EH (cell line): ENCODE measurements at places on chromosomes 6 and 20.

DNA sequence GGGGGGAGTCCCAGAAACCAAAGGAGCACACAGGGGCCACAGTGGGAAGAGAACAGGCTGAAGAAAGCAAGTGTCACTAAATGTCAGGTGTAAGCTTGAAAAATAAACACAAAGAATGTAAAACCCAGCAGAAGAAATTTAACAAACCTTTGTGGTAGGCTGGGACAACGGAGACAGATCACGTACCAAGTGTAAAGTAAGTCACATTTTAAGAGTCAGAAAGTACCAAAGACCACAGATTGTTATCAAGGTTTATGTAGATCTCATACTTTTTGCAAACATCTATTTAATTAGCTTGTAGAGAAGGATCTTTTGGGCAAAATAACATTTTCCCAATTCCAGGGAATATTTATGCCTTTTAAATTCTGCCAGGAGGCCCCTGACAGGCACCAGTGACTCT, 1.6 kb downstream of the CLIC5 start:
- DNase-seq = no peak

GRCh38 chr6:170243791-170244291, 47.0 kb downstream of the DLL1 start:
- no peak for DNase-seq

DNA sequence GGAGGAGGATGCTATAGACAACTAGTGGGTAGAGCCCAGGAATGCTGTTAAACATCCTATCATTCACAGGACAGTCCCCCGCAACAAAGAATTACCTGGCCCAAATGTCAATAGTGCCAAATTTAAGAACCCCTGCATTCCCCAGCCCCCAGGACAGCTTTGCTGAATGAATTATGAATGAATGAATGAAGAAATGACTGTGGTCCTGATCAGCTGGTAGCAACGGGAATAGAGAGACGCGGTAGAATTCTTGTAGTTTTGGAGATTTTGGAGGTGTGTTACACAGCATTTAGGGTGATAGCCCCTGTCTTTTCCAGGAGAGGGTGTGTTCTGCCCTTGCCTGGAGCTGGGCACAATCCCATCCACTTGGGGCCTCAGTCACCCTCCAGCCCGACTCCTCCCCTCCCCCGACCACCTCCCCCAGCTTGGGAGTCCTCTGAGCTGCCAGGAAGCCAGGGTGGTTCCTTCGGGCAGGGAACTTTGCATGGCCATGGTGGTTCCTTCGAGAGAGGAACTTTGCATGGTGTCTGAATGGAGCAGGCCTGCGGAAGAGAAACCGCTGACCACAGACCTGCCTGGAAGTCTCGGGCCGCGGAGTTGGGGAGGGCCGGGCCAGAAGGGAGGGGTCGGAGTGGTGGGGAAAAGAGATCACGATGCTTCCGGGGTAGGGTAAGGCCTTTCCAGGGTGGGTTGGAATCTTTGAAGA, 1.0 kb upstream of the HCK start:
- no peak for DNase-seq

DNA sequence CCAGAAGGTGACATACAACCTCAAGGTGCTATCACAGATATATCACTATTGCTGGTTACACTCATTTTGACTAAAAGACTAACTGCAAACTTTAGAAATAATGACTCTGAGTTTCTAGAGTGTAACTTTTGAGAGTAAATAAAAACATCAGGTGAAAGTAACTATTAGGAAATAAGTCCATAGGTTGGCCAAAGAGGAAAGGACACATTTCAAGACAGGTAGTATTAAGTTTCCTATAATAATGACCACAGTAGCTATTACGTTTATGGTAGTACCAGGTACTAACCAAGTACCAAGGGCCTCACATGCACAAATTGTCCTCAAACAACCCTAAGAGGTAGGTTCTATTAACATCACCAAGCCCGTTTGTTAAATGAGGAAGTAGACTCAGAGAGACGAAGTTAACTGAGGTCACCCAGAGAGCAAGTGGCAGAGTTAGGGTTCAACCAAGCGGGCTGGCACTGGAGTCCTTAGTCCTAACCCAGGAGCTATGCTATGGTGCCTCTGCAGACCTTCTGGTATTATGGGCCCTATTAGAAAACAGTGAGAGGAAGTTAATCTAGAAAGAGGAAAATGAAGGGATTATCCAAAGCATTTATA, 36.8 kb downstream of the HEBP2 start:
- no peak for DNase-seq

- peak; percentile 62 for DNase-seq
These were observed 44.2 kb downstream of the MOXD1 start for GRCh38 chr6:132357120-132357519.

DNA sequence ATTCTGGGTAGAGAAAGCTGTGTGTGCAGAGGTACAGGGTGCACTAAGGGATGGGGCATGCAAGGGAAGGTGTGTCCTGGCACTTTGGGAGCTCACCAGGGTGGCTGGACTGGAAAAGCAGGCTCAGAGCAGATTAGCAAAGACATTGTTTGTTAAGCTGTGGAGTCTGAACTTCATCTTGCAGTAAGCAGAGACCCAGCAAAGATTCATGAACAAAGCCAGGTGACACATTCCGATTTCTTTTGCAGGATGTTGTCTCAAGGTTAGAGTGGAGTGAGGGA, 28.8 kb downstream of the DUSP22 start:
- no peak for DNase-seq

GRCh38 chr20:38673725-38674091, 50.6 kb upstream of the SLC32A1 start:
- DNase-seq = peak; percentile 18
